Mesothelial cell of epicardium (in vitro differentiated cells): ENCODE measurements at places on chromosomes 12 and 14.
A peak's percentile ranks its signal among the peaks of the same experiment; 100 is the strongest.

GRCh38 chr12:79487386-79488110 is 203.2 kb downstream of the PAWR start:
- no peak overlapping the region for H3K27ac ChIP-seq
- H3K4me1 ChIP-seq: peaks cover 3% of the 10 kb centered on the region
- H3K4me3 ChIP-seq: no peak overlapping the region
- peaks cover 10% of the 10 kb centered on the region for H3K36me3 ChIP-seq

DNA sequence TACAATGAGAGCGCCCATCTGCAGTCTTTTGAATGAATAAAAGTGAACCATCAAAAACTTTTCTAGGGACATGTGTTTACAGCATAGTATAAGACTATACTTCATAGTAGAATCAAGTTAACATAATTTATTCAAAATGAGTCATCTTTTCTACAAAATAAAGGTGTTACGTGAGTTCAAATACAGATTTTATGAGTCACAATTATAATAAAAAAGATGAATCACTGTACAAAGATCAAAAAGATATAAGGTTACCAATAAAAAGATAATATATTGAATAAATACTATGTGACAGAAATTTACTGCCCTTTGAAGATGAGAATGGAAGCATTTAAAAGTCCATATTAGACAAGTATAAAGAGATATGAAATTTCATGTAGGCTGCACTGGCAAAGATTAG is 2.8 kb downstream of the MBIP start:
- H3K4me1 ChIP-seq: peaks cover 23% of the 10 kb centered on the region
- DNase-seq: no peak
- H3K4me3 ChIP-seq: no peak overlapping the region
- peaks cover 1% of the 10 kb centered on the region for H3K36me3 ChIP-seq

- H3K4me3 ChIP-seq: no peak overlapping the region
- peaks cover 19% of the 10 kb centered on the region for H3K4me1 ChIP-seq
- no peaks in the 10 kb centered on the region for H3K27me3 ChIP-seq
- no peak for DNase-seq
- no peak overlapping the region for H3K27ac ChIP-seq
Measured at GRCh38 chr14:49977126-49977841, 84.4 kb downstream of the ARF6 start.

DNA sequence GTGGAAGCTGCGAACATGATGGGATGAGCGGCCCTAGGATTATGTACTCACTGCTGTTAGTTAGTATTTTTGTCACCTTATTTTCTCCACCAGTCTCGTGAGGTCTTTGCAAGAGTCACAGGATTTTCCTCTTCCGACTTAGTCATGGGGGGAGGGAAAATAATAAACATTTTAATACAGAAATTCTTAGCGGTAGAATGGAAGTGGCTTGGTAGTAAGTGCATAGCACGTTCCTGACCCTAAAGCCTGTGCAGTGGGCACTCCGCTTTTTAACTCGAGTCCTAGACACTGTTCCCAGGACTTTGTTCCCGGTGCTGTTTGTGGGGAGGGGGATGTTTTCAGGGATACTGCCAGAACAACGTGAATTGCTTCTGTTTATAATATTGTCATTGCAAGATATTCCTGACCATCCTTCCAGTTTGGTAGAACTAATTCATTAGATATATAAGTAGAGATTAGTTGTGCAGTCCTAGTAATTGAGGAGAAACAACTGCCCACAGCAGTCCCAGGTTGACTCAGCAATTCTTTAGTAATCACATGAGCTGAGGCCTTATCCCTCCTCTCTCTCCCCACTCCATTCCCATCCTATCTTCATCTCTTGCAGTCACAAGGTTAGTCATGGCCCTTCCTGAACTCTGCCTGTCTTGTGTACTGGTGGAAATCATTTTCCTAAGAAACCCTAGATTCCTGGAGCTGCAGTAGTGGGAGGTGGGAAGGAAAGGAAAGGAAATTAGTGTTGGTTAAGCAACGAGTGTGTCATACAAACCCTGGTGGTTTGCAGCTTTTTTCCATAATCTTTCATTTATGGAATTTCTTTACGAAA is 799 bp downstream of the SLC38A6 start:
- H3K36me3 ChIP-seq: peaks cover 8% of the 10 kb centered on the region
- H3K4me1 ChIP-seq: peaks cover 13% of the 10 kb centered on the region
- H3K27me3 ChIP-seq: no peaks in the 10 kb centered on the region
- no peak overlapping the region for H3K27ac ChIP-seq
- no peak for DNase-seq

DNA sequence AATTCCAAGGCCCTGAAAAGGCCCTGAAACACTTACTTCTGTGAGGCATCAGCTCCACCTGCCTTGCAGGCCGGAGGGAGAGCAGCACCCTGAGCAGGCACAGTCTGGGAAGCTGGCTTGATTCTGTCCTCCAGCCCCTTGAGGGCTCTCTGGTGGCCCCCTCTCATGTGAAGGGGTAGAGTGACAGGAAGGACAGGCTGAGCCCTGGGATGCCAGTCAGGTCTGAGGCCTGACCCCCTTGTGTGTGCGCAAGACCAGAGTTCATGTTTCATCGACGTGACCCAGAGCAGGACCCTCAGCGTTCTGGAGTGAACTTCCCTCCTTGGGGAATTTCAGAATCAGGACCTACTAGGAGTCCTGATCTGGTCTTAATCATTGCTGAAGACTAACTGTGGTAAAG is 1.3 kb downstream of the RNASE8 start:
- H3K27me3 ChIP-seq: no peaks in the 10 kb centered on the region
- DNase-seq: no peak
- H3K36me3 ChIP-seq: no peaks in the 10 kb centered on the region
- H3K4me3 ChIP-seq: no peak overlapping the region
- no peak overlapping the region for H3K27ac ChIP-seq

DNA sequence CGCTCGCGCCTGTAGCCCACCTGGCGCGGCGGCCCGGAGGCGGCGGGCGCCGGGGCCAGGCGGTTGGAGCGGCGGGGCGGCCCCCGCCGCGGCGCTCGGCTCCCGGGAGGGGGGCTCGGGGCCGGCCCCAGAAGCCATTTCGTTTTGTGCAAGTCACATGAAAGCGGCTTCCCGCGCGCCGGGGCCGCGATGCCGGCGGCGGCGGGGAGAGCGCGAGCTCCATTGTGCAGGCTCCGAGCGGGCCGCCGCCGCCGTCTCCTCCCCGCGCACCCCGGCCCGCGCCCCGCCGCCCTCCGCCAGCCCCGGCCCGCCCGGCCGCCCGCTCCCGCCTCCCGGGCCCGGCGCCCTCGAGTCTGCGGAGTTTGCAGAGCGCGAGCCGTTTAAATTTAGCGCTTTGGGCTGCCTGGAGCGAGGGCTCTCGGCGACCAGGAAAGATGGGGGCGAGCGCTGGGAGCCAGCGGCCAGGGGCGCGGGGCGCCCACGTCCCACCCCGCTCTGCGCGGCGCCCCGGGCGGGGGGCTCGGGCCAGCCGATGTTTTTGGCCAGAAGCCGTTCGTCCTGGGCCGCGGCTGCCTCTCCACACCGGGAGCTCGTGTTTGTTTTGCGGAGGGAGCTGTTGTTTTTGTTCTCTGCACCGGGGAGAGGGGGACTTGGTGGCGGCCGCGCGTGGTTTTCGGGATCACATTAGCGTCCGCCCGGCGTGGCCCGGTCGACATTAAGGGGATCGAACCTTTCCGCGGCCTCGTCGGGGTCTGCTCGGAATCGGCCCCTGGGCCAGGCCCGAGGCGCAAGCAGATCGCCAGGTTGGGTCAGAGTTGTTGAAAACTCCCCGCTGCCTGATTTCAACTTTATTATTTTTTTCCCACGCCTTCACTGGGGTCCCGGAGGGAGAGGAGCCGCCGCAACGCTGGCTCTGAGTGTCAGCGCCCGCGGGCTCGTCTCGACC is 982 bp downstream of the BCL7A start:
- no peak for DNase-seq
- H3K4me3 ChIP-seq: peak overlapping the region; percentile 87
- no peaks in the 10 kb centered on the region for H3K36me3 ChIP-seq
- peaks cover 11% of the 10 kb centered on the region for H3K4me1 ChIP-seq
- H3K27ac ChIP-seq: peak overlapping the region; percentile 95

DNA sequence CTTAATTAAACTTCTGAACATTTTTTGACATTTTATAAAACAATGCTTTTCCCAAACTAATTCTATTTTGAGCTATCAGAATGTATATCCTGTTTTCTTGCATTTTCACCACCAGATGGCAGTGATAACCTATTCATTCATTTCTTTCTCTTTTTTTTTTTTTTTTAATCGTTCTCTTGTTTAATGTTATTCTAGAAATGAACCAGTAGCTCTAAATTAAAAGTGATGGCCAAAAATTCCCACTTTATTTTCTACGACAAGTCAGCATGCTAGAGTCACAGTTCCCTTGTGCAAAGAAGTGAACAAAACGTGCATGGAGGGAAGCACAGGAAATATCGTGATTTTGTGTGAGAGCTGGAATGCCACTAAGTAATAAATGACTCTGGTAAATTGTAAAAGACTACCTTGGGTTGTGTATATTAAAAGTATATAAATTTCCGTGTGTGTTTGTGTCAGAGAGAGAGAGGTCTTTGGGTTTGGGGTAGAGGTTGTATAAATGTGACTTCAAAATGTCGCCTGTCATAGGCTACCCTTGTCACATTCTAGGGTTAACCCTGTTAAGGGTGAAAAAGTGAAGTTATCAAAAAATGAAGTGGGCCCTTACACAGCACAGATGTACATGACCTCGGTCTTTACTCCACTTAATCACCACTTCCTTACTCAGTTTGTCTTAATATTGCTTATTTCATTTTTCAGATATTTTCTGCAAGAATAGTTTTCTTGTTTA is 40.4 kb upstream of the LDHB start:
- DNase-seq: no peak
- H3K27me3 ChIP-seq: peaks cover 8% of the 10 kb centered on the region
- H3K27ac ChIP-seq: no peak overlapping the region
- H3K4me3 ChIP-seq: peak overlapping the region; percentile 35
- peaks cover 7% of the 10 kb centered on the region for H3K4me1 ChIP-seq
- H3K36me3 ChIP-seq: no peaks in the 10 kb centered on the region

GRCh38 chr12:112166051-112167015 is 41.0 kb downstream of the TRAFD1 start:
- no peak overlapping the region for H3K27ac ChIP-seq
- H3K4me1 ChIP-seq: no peaks in the 10 kb centered on the region
- peaks cover 19% of the 10 kb centered on the region for H3K36me3 ChIP-seq
- H3K27me3 ChIP-seq: no peaks in the 10 kb centered on the region
- no peak overlapping the region for H3K4me3 ChIP-seq

DNA sequence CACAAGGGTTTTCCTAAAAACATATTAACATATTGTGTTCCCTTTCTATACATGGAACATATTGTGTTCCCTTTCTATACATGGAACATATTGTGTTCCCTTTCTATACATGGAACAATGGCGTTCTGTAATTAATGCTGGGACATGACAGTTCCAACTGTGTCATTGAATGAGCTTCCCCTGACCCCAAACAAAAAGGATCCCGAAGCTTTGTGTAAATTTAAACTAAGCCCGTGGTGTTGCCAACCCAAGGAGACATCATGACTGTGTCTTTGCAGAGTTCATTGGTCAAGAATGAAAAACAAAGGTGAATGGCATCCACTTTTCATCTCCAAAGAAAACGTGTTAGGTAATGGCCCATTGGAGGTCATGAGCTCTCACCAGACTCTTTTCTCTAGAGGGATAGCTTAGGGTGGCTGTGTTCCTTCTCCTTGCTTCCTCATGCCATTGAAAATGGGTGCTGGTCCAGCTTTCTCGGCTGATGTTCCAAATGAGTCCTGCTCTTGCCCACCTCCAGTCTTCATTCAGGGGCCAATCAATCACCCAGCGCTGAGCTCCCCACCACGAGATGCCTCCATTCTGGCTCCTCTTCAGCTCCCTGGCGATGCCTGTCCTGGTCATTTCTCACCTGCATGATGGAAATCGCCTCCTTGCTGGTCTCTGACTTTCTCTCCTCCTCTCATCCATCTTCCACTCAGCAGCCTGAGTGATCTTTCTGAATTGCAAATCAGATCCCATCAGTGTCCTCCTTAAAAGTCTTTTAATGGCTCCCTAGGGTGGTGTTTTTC is 156.1 kb downstream of the VRK1 start:
- H3K27ac ChIP-seq: no peak overlapping the region
- H3K27me3 ChIP-seq: no peaks in the 10 kb centered on the region
- no peak overlapping the region for H3K4me3 ChIP-seq
- DNase-seq: no peak

DNA sequence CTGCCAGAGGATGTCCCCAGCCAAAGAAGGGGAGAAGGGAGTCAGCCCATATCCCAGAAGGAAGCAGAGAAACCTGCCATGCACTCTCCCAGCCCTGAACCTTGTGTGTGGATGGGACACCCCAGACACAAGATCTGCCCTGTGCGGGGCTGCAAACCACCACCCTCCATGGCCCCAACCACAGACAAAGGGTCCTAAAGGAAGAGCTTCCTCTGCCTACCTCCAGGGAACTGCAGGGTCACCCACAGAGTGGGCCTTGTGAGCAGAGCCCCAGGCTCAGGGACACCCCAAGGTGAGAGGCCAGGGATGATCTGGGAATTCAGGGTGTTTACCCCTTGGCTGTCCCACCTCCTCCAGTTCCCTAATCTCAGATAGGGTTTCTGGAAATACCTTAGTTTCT is 56.5 kb downstream of the ISCA2 start:
- H3K4me1 ChIP-seq: peaks cover 16% of the 10 kb centered on the region
- H3K4me3 ChIP-seq: no peak overlapping the region
- H3K27me3 ChIP-seq: peaks cover 6% of the 10 kb centered on the region
- no peak overlapping the region for H3K27ac ChIP-seq

DNA sequence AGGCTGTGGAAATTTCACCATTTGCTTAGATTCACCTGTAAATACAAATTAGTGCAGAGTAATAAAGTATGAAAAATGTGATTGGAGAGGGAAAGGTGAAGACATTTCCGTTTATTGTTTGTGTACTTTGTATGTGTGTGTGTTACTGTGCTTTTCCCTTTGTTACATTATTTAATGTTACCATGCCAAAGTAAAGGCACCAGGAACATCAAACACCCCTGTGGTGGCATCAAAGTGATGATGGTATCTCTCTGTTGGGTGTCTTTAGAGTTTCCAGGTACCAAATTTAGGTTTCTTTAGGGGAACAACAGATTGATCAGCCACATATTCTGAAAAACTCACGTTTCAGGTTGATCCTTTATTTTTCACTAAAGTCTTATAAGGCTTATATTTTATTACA is 189.0 kb upstream of the FBXO33 start:
- H3K4me1 ChIP-seq: no peaks in the 10 kb centered on the region
- no peak for DNase-seq
- peaks cover 10% of the 10 kb centered on the region for H3K36me3 ChIP-seq
- H3K4me3 ChIP-seq: no peak overlapping the region
- no peak overlapping the region for H3K27ac ChIP-seq

- peaks cover 2% of the 10 kb centered on the region for H3K27me3 ChIP-seq
- no peaks in the 10 kb centered on the region for H3K36me3 ChIP-seq
- H3K4me3 ChIP-seq: no peak overlapping the region
Measured at GRCh38 chr14:94893411-94894160, 123.7 kb upstream of the GSC start.

- H3K27me3 ChIP-seq: no peaks in the 10 kb centered on the region
- DNase-seq: no peak
- H3K4me3 ChIP-seq: no peak overlapping the region
- no peaks in the 10 kb centered on the region for H3K36me3 ChIP-seq
- H3K27ac ChIP-seq: no peak overlapping the region
Measured at GRCh38 chr12:51838762-51839161, 9.8 kb downstream of the FIGNL2 start.

GRCh38 chr14:95157048-95157326 is 342 bp downstream of the DICER1 start:
- H3K27me3 ChIP-seq: no peaks in the 10 kb centered on the region
- no peak for DNase-seq
- peaks cover 59% of the 10 kb centered on the region for H3K4me1 ChIP-seq
- no peak overlapping the region for H3K27ac ChIP-seq
- H3K36me3 ChIP-seq: no peaks in the 10 kb centered on the region
- peak overlapping the region; percentile 92 for H3K4me3 ChIP-seq

- no peak for DNase-seq
- no peak overlapping the region for H3K27ac ChIP-seq
- H3K27me3 ChIP-seq: no peaks in the 10 kb centered on the region
- no peak overlapping the region for H3K4me3 ChIP-seq
- peaks cover 27% of the 10 kb centered on the region for H3K36me3 ChIP-seq
Measured at GRCh38 chr12:89597770-89598169, 71.9 kb upstream of the POC1B start.
